ENCODE measurements at places on chromosomes 5 and 9.

- peak; percentile 5 for DNase-seq
These were observed 418.3 kb downstream of the CDH10 start for GRCh38 chr5:24226479-24226878.

DNA sequence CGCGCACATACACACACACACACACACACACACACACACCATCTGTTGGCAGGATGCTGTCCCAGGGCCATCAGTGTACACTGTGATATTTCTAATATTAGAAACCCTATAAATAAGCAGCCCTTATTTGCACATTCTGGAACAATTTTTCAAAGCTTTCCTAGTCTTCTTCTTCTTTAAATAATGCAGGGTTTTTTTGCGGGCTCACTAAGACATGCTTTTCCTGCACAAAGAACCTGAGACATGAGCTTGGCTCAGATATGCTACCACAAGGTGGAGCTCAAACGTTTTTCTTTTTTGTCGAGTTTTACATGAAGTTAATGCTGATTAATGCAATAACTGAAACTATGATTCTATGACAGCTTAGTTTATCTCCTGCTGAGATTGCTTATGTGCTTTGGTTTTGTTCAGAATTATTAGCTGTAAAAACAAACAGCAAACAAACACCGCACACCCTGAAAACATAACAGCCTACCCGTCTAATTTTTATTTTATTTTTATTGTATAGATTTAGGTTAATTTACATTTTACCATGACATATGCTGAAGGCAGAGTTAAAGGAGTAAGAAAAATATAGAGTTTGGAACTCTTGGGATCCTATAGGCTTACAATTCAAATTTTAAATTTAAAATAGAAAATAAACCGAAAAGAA lies 95.8 kb downstream of the ALDH1A1 start:
- peak; percentile 41 for DNase-seq

GRCh38 chr9:7467186-7467585 lies 332.4 kb downstream of the DMAC1 start:
- no peak for DNase-seq

GRCh38 chr5:23528677-23529076 lies 21.3 kb downstream of the PRDM9 start:
- no peak for DNase-seq

DNA sequence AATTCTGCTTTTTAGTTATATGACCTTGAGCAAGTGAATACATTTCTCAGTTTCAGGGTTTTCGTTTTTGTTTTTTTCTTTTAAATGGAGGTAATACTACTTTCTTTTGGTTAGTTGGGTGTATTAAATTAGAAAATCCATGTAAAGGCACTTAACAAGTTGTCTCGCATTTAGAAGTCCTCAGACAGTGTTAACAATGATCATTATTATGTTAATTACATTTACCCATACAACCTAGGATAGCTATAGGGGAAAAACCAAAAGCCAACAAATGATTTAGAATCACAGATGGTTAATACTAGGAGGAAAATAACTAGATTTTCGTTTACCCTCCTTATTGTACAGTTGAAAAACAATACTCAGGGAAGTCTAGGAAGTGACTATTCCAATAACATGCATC lies 972.2 kb upstream of the WWC1 start:
- DNase-seq: no peak

DNA sequence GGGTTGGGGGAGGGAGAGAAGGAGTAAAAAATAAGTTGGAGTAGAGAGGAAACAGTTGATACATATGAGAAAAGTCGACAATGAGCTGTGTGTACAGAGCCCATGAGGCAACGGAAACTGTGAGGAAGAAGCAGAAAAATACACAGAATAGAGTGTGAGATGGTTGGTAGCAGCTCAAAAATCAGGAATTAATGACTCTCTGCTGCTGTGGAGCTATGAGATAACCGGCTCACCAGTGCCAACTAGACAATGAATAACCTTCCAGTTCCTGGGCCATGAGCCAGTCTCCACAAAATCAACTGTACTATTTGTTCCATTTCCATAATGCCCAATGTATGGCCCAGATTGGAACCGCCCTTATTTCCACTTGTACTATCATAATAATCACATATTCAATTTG lies 53.1 kb upstream of the NREP start:
- no peak for DNase-seq

All from H54 (cell line).